ENCODE measurements at places on chromosomes 2 and 18.

DNA sequence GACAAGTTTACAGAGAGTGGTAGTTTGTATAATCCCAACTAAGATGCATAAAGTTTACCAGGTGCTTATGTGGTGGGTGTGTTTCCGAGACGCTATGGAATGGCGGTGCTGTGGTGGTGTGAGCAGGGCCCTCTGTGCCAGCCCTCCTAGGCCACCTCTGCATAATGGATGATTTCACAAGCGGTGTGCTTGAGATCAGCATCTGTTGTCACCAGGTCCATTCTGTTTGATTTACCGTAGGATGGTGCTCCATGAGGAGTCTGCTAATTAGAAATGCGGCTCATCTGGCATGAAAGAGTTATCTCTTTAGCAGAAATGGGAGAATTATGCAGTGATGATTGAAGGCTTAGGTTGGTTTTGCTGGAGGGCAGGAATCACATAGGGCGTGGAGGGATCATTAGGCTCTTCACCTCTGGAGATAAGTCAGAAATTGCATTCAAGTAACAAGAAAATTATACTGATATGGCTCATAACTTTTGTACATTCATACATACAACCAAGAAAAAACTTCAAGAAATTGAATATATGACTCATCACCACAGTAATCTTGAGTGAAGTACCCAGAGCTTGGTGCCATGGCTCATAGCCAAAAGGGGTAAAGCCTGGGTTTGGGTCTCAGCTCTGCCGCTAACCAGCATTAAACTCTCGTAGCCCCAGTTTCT lies 41.4 kb downstream of the CRIM1 start:
- no peak for DNase-seq

GRCh38 chr2:10332402-10333246 lies 29.9 kb downstream of the HPCAL1 start:
- no peak for DNase-seq

GRCh38 chr18:71450257-71450656 lies 1093.9 kb downstream of the CBLN2 start:
- DNase-seq: peak; percentile 54

DNA sequence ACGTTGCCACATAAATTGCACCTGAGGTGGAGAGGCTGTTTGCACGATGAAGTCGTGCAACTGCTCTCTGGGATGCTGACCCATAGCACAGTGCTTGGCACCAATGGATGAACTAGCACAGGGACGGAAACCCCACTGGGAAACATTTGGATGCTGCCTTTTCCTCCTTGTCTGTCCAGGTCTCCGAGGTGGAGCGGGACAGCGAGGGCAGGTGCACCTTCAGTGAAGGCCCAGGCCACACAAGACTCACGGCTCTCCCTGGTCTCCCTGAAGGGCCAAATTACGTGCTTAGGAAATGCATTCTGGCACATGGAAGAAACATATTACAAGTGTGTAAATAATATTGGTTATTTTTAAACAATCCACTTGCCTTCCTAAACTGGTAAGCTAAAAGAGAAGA lies 70.3 kb downstream of the TPO start:
- no peak for DNase-seq

- no peak for DNase-seq
Measured at GRCh38 chr18:35141567-35142274, 99.1 kb upstream of the ZNF397 start.

DNA sequence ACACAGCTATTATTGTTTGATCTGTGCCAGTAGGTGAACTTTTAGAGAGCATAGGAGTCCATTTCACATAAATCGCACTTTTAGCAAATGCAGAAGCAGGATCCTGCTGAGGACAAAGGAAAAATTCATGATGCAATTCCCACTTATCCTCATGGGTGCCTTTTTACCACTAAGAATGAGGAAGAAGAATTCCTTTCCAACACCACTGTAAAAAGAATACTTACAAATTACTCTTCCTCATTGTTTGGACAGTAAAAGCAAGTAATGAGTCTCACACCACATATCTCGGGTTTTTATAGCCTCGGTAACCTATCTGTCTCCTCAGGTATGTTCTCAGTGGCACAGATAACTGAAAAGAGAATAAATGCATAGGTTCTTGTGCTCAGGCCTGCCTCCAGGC lies 238.5 kb downstream of the MTX2 start:
- DNase-seq: no peak

GRCh38 chr2:235064976-235065375 lies 113.2 kb downstream of the SH3BP4 start:
- no peak for DNase-seq

GRCh38 chr2:12726271-12726670 lies 9.5 kb downstream of the TRIB2 start:
- DNase-seq: no peak

DNA sequence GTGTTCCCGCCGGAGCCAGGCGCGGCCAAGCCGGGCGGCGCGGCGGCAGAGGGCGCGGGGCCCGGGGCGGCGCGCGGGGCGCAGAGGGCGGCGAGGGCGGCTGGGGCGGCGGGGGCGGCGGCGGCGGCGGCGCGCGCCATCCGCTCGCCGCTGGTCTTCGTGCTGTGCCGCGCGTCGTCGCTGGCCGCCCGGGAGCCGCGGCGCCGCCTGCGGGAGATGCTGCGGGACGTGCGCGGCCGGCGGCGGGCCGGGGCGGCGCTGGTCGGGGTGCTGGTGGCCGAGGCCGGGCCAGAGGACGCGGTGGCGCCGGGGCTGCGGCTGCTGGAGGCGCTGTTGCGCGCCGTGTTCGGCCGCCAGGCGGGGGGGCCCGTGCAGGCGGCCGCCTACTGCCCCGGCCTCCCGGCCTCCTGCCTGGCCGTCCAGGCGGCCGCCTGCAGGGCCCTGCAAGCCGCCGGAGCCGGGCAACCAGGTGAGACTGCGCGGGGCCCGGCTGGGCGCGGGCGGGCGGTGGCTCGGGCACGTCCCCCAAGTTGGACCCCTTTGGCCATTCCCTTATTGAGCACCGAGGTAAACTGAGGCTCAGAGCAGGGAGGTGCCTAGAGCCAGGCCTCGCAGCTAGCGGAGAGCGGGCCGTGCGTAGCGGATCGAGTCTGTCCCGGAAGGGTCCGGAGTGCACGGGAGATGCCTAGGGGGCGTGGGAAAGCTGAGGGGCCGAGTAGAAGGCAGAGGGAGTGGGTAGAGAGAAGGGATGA lies 584 bp downstream of the C2orf72 start:
- no peak for DNase-seq

DNA sequence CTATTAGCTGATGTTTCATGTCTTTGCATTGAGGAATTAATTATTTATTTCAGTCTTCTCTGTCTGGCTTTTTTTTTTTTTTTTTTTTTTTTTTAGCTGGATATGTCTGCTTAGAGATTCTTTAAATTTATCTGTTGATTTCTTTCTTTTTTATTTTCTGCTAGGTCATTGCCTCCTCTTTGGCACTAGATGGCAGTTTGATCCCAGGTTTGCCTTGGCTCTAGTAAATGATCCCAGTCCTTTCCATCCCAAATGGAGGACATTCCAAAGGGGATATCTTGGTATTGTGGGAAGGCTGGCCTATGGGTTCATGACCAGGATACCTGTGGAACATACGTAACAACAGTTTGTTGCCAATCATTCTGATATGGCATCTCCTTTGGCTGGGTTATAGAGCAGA lies 339.5 kb upstream of the GCFC2 start:
- no peak for DNase-seq

DNA sequence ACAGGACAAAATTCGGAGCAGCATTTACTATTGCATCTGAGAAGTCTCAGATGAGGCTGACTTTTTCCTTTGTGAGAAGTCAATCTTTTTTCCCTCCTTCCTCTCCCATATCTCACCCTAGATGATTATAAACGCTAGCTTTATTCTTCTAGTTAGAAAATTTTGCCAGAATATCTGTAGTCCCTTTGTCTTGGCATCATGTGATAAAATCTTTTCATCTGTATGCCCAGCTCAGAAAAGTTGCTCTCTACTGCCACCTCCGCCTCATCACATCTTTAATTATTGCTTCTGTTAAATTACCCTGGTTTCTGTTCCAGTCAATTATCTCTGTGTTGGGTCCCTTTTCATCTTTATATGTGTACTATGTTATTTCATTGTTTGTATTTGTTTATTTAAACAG lies 210.8 kb upstream of the SLC35G4 start:
- DNase-seq: no peak

- DNase-seq: no peak
Measured at GRCh38 chr2:212908682-212909435, 242.6 kb downstream of the IKZF2 start.

- DNase-seq: no peak
Measured at GRCh38 chr2:100783987-100784386, 36.0 kb upstream of the NPAS2 start.

- DNase-seq: no peak
Measured at GRCh38 chr18:44779753-44780292, 99.1 kb downstream of the SETBP1 start.

DNA sequence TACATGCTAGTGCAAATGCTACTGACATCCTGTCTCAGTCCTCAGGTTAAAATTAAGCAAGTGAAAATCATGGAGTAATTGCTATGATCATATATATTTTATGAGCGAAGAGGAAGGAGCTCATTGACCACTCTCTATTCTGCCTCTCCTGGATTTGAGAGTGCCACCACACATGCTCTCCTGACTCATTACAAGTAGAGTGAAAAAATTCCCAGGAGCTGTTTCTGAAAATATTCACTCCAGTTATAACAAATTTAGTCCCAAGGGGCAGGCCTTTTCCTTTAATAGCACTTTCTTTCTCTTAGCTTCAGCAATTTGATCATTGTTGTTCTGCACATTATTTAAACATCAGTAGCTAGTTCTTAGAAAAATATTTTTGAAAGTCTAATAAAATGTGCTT lies 155.0 kb upstream of the MAPRE2 start:
- no peak for DNase-seq

- DNase-seq: peak; percentile 28
Measured at GRCh38 chr18:9708057-9708433, at the start of gene RAB31. Gene RAB31 (plus strand): TSS chr18:9708301. CDS start chr18:9708406, 105 bp downstream.

GRCh38 chr2:191376981-191377629 lies 131.9 kb downstream of the MYO1B start:
- DNase-seq: peak; percentile 27

GRCh38 chr2:237639836-237640220 lies 12.4 kb downstream of the LRRFIP1 start:
- DNase-seq: no peak

DNA sequence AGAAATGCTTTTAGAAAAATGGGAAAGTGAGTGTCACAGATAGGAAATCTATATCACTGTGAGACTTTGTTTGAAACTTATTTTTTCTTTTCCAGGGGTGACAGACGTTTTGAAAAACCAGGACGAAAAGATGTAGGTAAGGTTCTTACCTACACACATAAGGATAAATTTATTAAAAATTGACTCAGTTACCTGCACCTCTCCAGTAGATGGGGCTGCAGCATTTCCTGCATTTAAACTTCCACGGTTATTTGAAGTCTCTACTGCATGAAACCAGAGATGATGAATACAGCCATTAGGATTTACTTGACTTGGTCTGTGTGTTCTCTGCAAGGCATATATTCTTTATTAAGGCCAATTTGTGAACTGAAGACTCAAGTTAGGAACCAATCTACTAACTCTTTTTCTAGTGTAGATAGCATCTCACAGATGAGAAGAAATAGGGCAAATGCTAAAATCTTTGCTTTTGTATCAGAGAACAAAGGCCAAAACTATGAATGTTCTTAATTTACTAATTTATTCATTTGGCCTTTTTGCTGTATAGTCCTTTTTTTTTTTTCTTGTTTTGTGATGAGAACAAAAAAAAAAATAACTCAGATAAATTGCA lies 15.0 kb downstream of the KCNJ13 start:
- DNase-seq: peak; percentile 64

Measured in NCI-H2081 (cell line).